NCI-H2081 (cell line): ENCODE measurements at places on chromosomes 6 and 20.

DNA sequence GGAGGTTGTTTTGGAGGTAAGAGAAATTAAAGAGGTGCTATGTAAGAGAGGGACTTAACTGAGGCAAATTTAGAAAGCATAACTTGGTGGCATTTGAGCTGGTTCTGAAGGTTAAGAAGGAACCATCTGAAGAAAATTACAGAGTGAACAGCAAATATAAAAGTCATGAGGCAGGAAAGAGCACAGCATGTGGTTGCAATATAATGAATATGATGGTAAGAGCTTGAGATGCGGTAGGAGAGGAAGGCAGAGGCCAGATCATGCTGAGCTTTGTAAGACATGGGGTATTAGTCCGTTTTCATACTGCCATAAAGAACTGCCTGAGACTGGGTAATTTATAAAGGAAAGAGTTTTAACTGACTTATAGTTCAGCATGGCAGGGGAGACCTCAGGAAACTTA lies 279.1 kb downstream of the UTRN start:
- no peak for DNase-seq

- DNase-seq: no peak
These were observed 30.1 kb upstream of the MAFB start for GRCh38 chr20:40718982-40719729.

- DNase-seq: no peak
These were observed 14.0 kb downstream of the TFEB start for GRCh38 chr6:41721414-41721813.

DNA sequence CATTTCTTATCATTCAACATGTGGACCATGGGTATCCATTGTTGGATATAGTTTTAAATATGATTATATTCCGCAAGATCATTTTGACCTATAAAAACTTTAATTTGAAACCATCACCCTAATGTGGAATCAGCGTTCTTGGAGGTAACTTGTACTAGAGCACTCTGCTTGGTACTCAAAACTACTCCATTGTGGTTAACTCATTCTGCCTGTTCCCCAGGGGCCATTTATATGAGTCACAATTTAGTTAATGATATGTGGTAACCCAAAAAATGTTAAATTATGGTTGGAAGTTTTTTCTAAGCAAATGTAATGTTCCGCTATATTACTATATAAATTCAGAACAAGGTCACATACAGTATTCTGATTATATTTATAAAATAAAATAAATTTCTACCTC lies 109.3 kb downstream of the TRDN start:
- no peak for DNase-seq

GRCh38 chr6:149217466-149217888 lies 100.0 kb upstream of the TAB2 start:
- no peak for DNase-seq

GRCh38 chr6:115969930-115970273 lies 90.8 kb downstream of the FRK start:
- no peak for DNase-seq

GRCh38 chr6:111485342-111485741 lies 2.3 kb upstream of the REV3L start:
- no peak for DNase-seq

DNA sequence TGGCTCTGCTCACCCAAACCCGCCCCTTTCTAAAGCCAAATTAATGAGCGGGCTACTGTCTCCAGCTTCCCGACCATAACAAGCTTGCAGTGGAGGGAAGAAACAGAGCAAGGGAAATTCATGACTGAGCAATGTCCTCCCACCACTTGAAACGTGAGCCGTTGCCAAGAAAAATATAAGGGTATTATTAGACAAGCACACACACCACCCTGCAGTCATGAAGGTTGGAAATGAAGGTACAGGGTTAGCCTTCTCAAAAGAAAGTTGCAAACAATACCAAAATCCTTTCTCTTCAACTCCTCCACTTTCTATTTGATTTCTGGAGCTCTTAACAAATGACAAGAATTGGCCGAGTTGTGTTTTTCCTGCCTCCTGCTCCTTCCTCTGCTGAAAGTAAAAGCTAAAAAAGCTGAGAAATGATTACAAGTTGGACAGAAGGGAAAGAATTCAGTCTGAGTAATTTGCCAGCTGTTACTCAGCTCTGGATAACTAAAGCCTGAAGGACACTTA lies 151.1 kb upstream of the B3GAT2 start:
- DNase-seq: peak; percentile 53

DNA sequence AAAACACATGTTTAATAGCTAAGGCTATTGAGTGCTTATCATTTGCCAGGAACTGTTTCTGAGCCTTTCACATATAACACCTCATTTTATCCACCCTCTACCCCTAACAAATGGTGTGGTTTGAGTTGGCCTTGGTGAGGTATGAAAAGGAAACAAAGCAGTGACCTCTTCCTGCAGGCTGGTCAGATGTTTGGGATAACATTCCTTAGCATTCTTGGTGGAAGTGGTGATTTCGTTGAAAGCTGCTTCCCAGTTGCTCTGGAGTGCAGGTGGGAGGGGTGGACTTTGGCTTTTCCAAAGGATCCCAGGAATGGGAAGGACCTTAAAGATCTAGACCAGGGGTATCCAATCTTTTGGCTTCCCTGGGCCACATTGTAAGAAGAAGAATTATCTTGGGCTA lies 41.3 kb downstream of the CARMIL1 start:
- no peak for DNase-seq

GRCh38 chr6:84763003-84763885 lies 1.2 kb downstream of the TBX18 start:
- peak; percentile 63 for DNase-seq

GRCh38 chr20:60361761-60362395 lies 403.7 kb downstream of the CDH26 start:
- no peak for DNase-seq

- peak; percentile 21 for DNase-seq
These were observed 12.8 kb upstream of the PDYN start for GRCh38 chr20:2006452-2007361.

DNA sequence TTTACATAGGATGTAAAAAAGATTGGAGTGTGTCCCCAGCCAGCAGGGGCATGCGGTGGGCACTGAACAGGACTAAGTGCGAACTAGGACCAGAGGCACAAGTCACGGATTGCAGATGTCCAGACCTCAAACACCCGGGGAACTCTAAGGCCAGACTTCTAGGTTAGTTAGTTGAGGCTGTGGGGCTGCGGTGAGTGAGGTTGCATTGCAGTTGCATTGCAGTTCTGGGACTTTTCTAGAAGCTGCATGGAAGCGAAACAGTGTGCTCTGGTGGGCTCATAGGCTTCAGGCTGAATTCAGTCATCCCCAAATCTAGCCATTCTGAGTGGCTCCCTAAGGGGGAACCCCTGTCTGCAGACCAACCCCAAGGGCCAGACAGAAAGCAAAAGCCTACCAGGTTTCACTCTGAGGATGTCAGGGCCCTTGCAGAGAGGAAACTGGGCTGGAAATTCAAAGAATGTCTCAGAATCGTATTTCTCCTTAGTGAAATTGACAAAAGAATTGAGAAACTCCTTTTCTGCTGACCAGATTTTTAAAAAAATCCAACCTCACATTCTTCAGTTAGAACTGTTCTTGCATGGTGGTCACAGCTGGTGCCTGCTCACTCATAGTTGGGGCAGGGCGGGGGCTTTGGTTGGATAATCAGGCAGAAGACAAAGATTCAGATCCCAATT lies 182.8 kb downstream of the ZDHHC14 start:
- DNase-seq: no peak

DNA sequence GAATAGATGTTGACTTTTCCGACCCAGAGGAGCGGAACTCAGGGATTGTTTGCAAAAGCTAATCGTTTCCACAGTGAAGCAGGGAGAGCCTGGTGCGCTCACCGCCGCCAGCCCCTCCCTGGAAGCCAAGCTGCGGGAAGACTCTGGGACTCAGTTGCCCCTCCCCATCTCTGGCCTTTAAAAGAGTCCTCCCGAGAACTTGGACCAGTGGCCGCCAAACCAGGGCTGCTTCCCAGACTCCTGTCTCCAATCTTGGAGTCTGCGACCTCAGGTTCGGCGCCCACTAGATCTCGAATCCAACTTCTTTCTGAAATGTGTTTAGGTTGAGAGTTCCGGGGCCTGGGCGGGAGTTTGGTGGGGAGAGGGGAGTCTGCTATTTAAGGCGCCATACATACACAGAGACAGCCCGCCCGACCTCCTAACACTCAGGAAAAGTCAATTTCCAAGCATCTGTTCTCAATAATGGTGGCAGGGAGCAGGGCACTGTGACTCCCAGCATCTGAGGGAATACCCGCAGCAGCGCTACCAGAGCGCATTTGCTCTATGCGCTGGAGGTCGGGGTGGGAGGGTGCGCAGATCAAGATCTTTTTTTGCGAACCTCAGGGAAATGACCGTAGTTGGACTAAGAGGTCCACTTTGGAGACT lies 800 bp upstream of the GRIK2 start:
- no peak for DNase-seq

DNA sequence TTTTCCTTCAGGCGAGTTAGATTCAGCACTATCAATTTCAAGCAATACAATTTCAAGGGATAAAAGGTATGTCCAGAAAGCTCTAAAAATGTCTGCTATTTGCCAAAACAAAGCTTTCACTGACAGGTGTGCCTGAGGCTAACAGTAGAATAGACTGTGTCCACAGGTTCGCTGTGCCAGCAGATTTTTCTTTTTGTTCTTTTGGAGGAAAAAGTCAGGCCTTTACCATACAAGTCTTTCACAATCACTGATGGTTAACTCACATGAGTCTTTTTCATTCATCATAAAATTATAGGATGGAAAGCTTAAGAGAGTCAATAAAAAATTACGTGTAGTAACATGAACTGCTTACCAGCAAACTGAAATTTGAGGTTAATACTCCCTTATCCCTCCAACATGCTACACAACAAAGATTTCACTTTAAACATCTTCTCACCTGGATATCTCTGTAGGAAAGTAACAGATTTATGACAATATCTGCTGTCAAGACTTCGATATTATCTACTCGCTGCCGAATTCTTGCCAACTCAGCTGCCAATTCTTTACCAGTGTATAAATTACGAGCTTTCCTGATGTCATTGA lies 95.4 kb downstream of the MAP3K5 start:
- DNase-seq: peak; percentile 80

GRCh38 chr6:90288404-90288803 lies 8.2 kb downstream of the BACH2 start:
- DNase-seq: no peak

- DNase-seq: no peak
These were observed 80.7 kb downstream of the UST start for GRCh38 chr6:148827416-148828045.

GRCh38 chr20:45798935-45799642 lies 7.3 kb downstream of the DNTTIP1 start:
- peak; percentile 76 for DNase-seq

- no peak for DNase-seq
These were observed 184.1 kb upstream of the GMDS start for GRCh38 chr6:2429460-2429859.

DNA sequence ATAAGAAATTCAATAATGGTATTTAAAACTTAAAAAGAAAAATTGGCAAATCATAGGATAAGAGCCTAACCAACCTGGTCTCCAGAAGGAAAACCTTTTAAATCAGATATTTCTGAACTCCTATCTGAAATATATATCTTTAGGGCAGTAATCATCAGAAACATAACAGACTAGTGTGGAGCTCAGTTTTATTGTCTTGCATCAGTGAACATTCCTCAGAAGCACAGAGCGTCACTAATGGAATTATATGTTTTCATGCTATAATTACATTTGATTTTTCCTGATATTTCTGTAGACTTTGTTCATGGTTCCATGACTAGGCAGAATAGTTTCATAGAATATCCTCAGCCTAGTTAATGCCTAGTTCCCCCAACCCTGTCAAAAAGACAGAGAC lies 262.2 kb downstream of the EYA4 start:
- no peak for DNase-seq

GRCh38 chr6:11276911-11277274 lies 44.4 kb upstream of the NEDD9 start:
- DNase-seq: no peak

GRCh38 chr6:6148192-6148815 lies 141.6 kb upstream of the NRN1 start:
- no peak for DNase-seq

- DNase-seq: no peak
These were observed 154.5 kb downstream of the ASCC3 start for GRCh38 chr6:100726666-100727065.

GRCh38 chr20:52746190-52746589 lies 226.0 kb upstream of the TSHZ2 start:
- DNase-seq: no peak

DNA sequence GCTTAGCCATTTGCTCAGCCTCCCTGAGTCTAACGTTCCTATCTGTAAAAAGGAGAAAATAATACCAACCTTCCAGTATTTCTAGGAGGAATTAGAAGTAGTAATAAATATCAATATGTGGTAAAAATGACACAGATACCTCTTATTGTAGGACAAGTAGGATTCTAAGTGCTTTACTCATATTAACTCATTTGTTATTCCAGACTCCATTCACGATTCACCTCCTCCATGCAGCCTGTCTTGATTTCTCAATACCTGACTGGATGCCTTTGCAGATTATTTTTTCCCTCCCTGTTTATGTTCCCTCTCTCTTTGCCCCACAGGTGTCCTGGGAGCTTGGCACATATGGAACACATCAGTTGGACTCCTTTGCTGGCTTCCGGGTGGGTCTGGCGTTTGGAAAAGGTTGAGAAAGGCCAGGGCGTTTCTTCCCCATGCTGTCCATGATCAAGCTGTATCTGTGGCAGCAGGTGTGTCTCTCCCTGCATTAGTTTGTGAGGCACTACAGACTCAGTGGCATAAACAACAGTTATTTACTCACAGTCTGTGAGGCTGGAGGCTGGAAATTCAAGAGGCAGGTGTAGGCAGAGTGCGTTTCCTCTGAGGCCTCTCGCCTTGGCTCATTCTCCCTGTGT lies 10.7 kb upstream of the DUSP22 start:
- no peak for DNase-seq

- peak; percentile 36 for DNase-seq
These were observed 43.3 kb downstream of the LRRC1 start for GRCh38 chr6:53837865-53838769.
